CD4-positive, alpha-beta memory T cell (primary cell): ENCODE measurements at places on chromosomes 7 and 10.

- no peak for DNase-seq
These were observed 188.1 kb downstream of the MYOF start for GRCh38 chr10:93293999-93294398.

GRCh38 chr7:5179756-5180155 is 10.3 kb upstream of the WIPI2 start:
- DNase-seq = no peak

GRCh38 chr7:98569691-98570337 is 47.3 kb upstream of the NPTX2 start:
- no peak for DNase-seq

DNA sequence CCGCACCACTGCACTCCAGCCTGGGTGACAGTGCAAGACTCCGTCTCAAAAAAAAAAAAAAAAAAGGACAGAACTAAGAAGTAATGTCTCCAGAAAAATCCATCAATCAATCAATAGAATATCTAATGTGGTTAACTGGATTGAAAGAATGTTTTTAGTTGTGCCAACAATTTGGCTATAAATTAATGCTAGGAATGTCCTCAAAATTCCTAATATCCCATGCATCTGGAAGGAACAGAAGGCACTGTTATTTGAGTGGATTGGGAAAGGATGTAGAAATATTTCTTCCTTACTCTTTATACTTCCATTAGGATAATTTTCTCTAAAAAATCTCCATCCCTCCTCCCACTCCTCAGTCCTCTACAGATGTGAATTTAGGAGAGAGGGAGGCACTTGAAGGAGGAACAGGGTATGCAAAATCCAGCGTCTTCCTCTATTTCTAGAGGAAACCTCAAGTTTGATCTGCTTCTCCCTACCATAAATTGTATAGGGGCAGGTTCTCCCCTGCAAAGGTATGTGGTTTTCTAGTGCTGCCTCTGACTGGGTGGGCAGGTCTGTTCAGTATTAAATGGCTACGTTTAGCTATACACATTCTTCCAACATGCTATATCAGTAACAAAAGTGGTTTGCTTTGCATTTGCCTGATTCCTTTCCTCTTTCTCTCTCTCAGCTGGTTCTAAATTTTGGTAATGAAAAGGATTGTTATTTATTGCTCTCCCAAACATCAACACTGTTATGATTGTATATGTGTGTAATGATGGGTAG is 54.1 kb downstream of the RNLS start:
- no peak for DNase-seq

DNA sequence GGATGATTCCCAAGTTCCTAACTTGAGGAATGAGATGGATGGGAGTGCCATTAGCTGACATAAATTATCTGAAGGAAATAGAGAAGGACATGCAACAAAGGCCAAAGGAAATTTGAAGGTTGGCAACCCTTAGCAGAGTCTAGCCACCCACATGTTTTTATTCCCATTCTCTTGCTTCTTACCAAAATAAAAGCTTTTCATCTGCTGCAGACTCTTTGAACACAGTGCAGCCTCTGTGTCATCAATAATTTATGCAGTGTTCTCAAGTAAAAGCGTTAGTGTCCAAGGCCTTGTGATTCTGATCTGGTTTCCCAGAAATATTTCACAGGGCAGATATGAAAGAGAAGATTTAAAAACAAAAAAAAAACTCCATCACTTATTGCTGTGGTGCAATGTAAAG is 98.5 kb downstream of the ST7 start:
- no peak for DNase-seq

DNA sequence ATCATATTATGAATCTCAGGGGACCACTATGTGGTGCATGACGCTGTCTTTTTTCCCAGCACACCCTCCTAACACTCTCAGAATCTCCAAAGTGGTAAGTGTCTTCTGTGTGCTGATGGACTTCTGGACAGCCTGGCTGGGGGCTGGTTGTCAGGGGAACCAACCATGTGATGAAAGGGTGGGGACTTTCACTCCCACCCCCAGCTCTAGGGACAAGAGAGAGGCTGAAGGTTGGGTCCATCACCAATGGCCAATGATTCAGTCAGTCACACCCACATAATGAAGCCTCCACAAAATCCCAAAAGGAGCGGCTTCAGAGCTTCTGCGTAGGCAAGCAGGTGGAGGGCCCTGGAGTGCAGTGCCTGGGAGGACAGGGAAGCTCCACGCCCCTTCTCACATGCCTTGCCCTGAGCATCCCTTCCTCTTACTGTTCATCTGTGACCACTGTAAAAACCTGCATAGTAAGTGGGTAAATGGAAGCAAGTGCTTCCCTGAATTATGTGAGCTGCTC is 44.6 kb downstream of the RASGEF1A start:
- no peak for DNase-seq

- no peak for DNase-seq
These were observed 17.9 kb upstream of the BAIAP2L1 start for GRCh38 chr7:98418636-98419315.

DNA sequence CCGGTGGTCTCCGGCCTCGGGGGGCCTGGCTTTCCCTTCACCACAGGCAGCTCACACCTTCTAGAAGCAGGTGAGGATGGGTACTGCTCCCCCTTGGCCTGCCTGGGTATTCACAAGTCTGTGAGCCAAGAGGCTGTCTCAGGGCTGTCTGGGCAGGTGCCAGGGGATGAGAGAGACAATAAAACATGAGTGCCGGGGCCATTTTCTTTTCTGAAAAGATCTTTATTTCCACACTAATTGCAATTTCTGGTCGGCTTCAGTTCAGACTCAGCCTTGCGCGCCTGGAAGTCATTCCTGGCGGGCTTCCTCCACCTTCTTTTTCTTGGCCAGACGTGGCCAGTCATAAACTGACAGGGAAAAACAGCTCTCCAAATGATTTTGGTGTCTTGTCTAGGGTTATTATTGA is 171.2 kb downstream of the ARHGAP12 start:
- DNase-seq = no peak

- DNase-seq = no peak
These were observed 187.1 kb downstream of the NPSR1 start for GRCh38 chr7:34844936-34845665.
